Effector memory CD4-positive, alpha-beta T cell (primary cell): ENCODE measurements at places on chromosomes 1 and 21.

DNA sequence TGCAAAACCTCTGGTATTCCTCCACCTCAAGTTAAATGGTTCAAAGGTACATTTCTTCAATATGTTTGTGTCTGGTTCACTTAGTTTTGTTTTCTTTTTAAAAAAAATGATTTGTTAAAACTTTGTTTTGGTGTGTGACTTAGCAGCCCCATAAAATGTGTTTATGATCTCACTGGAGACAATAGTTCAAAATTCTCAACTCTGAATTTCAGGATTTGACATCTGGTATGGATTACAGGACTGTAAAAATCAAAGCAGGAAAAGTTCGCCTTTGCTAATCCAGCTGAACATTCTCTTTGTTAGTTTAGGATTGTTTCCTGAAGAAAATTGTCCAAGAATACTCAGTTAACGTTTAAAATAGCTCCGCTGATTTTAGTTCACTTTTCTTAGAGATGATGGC is 231.7 kb downstream of the HMCN1 start:
- no peaks in the 10 kb centered on the region for H3K4me1 ChIP-seq
- H3K27me3 ChIP-seq = no peaks in the 10 kb centered on the region
- no peaks in the 10 kb centered on the region for H3K36me3 ChIP-seq
- no peak for DNase-seq

DNA sequence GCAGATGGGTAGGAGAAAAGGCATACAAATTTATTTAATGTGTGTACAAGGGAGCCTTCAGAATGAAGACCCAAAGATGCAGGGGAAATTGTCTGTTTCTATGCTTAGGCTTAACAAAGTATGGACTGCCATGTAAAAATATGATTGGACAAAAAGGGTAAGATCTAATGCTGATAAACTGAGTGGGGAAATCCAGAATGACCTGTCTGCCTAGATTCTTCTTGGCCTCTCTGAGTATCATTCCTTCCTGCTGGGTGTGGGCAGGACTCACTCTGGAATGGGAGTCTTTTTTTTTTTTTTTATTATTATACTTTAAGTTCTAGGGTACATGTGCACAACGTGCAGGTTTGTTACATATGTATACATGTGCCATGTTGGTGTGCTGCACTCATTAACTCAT is 61.0 kb downstream of the IGSF5 start:
- no peaks in the 10 kb centered on the region for H3K36me3 ChIP-seq
- H3K27me3 ChIP-seq = no peaks in the 10 kb centered on the region
- H3K27ac ChIP-seq = no peak overlapping the region
- H3K4me3 ChIP-seq = no peak overlapping the region
- H3K4me1 ChIP-seq = no peaks in the 10 kb centered on the region
- no peak for DNase-seq

DNA sequence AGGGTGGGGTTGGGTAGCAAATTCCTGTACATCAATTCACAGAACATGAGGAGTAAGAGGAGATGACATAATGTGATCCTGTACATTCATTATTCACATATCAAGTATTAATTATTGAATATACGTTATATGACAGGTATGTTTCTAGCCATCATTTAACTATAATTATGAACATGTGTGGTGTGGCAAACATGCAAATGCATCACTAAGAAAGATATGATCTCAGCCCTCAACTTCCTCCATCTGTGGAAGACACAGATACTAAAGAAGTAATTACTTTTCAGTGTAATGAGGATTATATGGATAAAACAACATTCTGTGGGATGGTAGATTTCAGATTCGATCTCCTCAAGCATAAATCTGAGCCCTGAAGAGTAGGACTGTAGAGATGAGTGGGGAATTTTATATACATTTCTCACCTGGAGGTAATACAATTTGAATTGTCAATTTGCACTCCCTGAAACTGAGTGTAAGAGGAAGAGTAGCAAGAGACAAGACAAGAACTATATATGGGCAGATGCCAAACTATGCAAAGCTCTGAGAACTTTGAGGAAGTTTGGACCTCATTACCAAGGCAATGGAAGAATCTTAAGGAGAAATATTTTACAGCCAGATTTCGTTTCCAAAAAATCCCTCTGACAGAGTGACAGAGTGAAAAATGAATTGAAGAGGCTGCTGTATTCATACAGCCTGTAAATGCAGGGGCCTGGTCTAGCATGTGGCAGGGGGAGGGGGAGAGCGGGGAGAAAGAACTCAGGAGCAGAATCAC is 275.5 kb downstream of the TPR start:
- H3K4me3 ChIP-seq = no peak overlapping the region
- no peaks in the 10 kb centered on the region for H3K4me1 ChIP-seq
- no peak for DNase-seq
- no peak overlapping the region for H3K27ac ChIP-seq
- H3K27me3 ChIP-seq = no peaks in the 10 kb centered on the region

- no peak overlapping the region for H3K27ac ChIP-seq
- DNase-seq = no peak
- no peaks in the 10 kb centered on the region for H3K4me1 ChIP-seq
- no peak overlapping the region for H3K4me3 ChIP-seq
Observed at GRCh38 chr1:200128944-200129879, 101.7 kb downstream of the NR5A2 start.

- H3K4me3 ChIP-seq = no peak overlapping the region
- DNase-seq = no peak
- H3K36me3 ChIP-seq = no peaks in the 10 kb centered on the region
- H3K27me3 ChIP-seq = no peaks in the 10 kb centered on the region
- no peak overlapping the region for H3K27ac ChIP-seq
- no peaks in the 10 kb centered on the region for H3K4me1 ChIP-seq
Observed at GRCh38 chr1:22292011-22292788, 149.3 kb upstream of the WNT4 start.

GRCh38 chr1:37533317-37534093 is 18.9 kb upstream of the MEAF6 start:
- H3K27me3 ChIP-seq = no peaks in the 10 kb centered on the region
- H3K4me3 ChIP-seq = no peak overlapping the region
- DNase-seq = no peak

DNA sequence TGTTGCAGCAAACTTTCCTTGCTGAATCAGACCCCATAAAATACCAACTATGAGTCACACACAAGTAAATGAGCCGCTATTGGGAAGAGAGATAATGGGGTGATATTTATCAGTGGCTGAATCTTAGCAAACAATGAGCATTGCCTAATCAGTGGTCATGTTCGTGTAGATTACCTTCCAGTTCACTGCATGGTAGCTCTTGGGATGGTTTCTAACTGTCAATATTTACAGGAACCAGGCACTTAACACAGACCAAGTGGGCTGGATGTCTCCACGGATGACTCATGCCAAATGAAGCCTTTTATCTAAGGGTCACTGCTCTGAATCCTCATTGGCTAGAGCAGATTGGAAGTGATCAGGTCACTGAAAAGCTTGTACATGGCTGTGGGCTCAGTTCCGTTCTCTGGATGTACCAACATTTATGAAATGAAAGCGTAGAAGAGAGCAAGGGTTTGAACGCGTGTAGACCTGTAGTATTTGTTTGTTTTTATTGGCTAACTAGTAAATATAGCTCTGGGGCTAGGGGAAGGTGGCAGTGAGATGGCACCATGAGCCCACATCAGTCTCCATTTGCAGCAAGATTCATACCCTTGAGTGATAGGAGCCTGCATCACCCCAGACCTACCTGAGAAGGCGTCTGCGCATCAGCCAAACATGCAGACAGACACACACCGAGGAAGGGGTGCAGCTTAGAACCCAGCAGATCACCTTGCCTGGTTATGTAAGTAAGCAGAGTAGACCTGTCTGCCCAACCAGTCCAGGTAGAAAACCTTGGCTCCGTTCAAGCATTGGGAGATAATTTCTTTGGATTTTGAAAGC is 153.3 kb downstream of the TOMM20 start:
- peaks cover 58% of the 10 kb centered on the region for H3K4me1 ChIP-seq
- no peak overlapping the region for H3K27ac ChIP-seq
- DNase-seq = no peak
- H3K4me3 ChIP-seq = no peak overlapping the region

GRCh38 chr21:27756191-27756590 is 789.3 kb upstream of the ADAMTS5 start:
- H3K36me3 ChIP-seq = no peaks in the 10 kb centered on the region
- H3K27me3 ChIP-seq = no peaks in the 10 kb centered on the region
- H3K27ac ChIP-seq = no peak overlapping the region
- no peaks in the 10 kb centered on the region for H3K4me1 ChIP-seq
- no peak for DNase-seq

DNA sequence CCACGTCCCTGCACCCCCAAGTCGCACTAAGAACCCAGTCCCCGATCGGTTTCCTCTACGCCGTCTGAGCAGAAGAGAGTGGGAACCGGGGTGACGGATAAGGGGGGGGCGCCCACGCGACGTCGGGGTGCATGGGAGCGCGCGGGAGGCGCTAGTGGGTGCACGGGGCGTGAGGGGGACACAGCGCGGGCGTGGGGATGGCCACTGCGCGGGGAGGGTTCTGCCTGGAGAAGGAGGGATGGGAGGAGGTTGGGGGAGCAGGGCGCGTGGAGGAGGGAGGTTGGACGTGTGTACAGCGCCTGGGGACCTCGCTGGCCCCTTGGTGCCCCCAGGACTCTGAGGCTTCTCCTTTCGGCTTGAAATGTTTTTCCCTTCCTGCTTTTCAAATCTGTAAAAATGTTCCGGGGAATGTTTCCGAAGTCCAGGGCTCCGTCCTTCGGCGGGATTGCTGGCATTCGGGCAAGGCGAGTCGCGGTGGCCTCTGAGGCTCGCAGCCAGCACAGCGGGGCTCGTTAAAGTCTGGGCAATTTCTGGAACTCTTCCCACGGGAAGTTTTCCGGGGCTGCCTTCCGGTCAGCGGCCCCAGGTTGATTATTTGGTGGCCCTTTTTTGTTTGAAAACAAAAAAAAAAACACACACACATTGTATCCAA is 13.1 kb downstream of the RNF220 start:
- no peak overlapping the region for H3K4me3 ChIP-seq
- H3K27me3 ChIP-seq = peaks cover 52% of the 10 kb centered on the region
- no peaks in the 10 kb centered on the region for H3K36me3 ChIP-seq
- no peak overlapping the region for H3K27ac ChIP-seq
- H3K4me1 ChIP-seq = peaks cover 9% of the 10 kb centered on the region

DNA sequence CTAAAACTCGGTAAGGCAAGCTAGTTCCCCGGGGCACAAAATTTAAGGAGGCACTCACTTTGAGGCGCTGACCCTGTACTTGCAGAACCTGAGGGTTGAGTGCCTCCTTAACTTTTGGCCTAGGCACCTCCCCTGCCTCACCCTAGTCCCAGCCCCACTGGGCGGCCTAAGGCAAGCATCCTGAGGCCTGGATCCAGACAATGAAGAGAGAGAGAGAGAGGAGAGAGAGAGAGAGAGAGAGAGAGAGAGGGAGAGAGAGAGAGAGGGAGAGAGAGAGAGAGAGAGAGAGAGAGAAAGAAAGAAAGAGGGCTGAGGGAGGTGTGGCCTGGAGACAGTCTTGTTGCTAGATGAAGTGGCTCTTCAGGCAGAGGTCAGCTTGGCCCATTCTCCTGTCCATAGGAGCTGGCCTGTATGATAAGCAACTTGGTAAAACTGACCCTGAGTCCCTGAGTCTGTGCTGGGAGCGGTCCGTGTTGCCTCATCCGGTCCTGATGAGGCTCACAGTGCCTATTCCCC is 7.4 kb upstream of the LRRN2 start:
- no peaks in the 10 kb centered on the region for H3K4me1 ChIP-seq
- DNase-seq = no peak
- H3K27ac ChIP-seq = no peak overlapping the region
- H3K36me3 ChIP-seq = no peaks in the 10 kb centered on the region
